ENCODE measurements at places on chromosomes 1 and 21.
A peak's percentile ranks its signal among the peaks of the same experiment; 100 is the strongest.

DNA sequence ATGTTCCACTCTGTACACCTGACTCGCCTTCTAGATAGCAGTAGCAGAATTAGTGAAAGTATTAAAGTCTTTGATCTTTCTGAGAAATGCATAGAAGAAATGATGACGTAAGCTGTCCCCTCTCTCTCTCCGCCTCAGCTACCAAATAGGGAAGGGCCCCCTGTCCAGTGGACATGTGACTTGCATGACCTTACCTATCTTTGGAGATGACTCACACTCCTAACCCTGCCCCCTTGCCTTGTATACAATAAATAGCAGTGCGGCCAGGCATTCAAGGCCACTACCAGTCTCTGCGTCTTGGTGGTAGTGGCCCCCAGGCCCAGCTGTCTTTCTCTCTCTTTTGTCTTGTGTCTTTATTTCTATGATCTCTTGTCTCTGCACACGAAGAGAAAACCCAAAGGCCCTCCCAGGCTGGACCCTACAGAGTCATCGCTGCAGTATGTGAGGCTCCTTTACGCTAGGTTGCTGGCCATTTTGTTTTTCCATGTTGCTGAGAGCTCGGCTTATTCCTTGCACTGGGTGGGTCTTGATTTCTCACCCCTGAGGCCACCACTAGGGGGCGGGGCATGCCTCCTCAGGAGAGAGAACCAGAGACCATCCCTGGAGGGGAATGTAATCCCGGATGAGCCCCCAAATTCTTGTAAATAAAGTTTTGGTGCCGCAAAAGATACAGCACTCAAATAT, 16.0 kb upstream of the ZBTB8B start:
- no peak for DNase-seq

- DNase-seq, result no peak
These were observed 119.8 kb upstream of the PTGFR start for GRCh38 chr1:78370779-78371482.

DNA sequence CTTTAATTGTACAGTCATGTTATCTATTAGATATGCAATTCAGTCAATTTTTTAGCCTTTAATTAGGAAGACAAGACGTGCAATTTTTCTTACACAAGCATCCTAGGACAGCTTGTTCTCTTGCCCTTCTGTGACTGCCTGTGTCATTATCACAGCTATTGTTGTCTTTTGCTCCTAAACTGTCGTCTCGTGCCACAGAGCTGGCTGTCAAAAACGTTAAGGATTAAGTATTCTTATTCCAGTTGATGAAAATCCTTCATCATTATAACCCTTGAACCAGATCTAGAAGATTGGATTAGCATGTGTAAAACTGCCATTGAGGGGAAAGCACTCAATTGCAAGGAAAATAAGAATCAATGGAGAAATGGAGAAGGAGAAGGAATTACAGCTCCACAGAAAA, 43.8 kb upstream of the AIM2 start:
- DNase-seq, result no peak

DNA sequence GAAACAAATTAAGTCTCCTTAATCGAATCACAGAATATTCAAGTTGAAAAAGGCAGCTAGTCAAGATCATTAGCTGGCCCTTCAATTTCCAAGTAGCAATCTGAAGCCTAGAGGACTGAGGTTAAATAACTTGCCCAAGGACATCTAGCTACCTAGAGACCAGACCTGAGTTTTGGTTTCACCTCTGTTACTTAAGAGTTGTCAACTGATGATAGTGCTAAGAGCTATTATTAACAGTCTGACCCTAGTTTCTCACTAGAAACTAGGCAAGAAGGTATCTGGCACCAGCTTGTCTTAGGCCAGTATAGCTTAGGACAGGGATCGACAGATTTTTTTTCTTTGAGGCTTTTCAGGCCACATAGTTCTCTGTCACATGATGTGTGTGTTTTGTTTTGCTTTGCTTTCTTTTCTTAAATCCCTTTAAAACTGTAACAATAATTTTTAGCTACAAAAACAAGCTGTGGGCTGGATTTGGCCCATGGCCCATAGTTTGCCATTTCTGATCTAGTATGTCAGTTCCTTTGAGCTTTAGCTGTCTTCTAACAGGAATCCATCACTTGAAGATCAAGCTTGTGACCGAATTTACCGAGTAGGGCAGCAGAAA, 23.2 kb downstream of the TRIM45 start:
- no peak for DNase-seq

DNA sequence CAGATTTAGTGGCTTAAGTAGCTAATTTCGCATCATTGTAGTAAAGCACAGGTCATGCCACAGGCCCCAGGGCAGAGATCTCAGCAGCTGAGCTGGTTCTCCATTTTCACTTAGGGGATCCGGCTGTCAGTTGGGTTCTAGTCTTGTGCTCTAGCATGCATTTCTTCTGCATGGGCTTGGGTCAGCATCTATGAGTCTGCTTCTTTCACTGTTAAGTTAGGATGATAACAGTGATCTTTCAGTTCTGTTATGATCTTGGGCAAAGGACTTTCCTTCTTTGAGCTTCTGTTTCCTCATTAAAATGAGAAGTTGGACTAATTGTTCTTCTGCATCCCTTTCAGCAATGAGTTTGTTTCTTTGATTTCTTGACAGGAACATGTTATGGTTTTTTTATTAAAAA, 123.6 kb upstream of the DNAH14 start:
- DNase-seq, result no peak

GRCh38 chr1:15187175-15188129, 33.9 kb downstream of the TMEM51 start:
- no peak for DNase-seq

- no peak for DNase-seq
These were observed 39.8 kb upstream of the TNR start for GRCh38 chr1:175783126-175783722.

DNA sequence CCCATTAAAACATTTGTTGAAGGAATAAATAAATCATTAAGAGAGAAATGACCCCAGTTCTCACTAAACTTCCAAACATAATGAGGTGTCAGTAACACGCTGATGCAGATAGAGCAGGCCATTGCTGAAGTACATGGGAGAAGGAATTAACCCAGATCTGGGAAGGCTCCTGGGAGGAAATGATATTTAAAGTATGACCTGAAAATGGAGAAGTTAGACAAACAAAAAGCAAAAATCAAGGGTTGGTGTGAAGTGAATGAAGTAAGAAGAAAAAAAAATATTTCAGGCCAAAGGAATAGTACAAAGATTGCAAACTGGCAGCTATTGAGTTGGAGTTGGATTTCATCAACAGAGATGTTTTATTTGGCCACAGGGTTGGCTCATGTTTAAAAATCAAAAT, 71.4 kb downstream of the RGS2 start:
- DNase-seq, result no peak

DNA sequence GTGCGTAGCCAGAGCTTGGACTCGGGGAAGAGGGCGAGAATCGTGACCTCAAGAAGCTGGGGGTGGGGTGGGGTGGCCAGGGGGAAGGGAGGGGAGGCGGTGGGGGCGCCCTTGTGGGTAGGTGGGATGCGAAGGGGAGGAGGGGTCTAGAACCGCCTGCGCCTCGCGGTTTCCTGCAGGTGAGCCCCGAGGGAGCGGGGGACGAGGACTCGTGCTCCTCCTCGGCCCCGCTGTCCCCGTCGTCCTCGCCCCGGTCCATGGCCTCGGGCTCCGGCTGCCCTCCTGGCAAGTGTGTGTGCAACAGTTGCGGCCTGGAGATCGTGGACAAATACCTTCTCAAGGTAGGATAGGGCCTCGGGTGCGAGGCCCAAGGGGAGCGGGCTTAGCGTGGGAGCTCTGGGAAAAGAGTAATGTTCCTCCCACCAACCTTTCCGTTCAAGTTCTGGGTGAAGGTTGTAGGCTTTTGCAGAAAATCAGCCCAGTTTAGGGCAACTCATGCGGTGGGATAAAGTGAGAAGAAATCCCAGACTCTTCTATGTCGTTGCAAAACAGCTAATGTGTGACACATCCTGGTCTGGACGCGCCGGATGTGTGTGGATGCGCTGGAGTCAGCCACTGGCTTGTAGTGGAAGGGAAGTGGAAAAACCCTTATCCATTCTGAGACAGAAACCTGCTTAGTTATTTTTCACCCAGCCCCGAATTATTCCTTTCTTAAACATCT, 2.9 kb downstream of the LHX8 start:
- no peak for DNase-seq

DNA sequence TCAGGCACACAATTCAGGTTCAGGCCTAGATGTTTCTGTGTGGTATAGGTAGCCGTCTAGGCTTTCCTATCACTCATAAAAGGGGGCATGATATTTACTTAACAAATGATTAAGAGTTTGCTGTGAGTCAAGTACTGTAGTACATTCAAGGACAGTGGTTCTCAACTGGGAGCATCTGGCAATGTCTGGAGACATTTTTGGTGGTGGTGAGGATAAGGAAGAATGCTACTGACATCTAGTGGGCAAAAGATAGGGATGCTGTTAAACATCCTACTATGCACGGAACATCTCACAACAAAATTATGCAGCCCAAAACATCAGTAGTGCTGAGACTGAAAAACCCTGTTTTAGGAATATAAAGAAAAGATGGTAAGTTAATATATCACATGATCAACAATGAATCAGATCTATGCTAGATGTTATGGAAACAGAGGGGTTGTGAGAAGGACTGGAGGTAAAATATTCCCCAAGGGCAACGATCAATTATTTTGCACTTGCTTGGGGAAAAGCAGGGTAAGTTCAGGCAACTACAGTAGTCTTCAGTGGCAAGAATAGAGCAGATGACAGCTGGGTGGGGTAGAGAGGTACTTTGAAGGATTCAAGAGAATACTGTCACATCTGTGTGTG, 4.9 kb downstream of the DNTTIP2 start:
- no peak for DNase-seq

DNA sequence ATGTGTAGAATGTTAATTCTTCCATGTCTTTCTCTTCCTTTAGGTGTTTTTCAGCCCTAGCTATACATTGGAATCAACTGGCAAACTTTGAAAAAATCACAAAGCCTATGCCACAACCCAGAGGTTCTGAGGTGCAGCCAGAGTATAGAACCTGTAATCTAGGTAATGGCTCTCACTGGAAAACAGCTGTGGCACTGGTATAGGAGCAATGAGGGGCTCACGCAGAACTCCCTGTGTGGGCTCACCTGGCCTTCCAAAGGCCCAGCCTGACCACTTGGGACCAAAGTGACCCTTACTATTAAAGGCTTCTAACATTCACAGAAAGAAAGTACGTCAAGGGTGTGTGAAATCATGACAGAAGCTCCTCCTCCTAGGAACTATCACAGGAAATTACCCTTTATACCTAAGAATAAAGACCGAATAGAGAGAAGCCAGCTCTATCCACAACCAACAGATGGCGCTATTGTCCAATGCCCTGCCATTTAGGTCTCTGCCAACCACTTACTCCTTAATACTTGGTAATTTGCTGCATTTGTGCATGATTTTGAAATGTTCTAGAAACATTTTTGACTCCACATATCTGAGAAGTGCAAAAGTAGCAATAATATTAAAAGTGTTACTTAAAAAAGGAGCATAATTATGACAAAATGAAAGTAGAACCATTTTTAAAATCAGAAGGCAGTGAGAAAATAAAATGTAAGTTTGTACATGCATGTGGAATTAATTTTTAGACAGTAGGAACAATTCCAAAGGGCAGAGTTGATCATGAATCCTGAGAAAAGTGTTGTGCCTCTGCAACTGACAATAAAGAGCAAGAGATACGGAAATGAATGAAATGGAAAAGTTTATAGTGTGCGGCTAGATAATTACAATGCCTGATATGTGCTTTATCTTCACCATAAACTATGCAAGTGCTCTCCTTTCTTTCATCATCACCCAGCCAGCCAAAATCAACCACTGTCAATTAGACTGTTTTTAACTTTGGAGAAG, 93.1 kb upstream of the HAO2 start:
- DNase-seq, result no peak

- DNase-seq, result no peak
These were observed 29.0 kb downstream of the MRPL39 start for GRCh38 chr21:25578056-25578961.

GRCh38 chr1:177119311-177119710, 45.2 kb downstream of the ASTN1 start:
- DNase-seq, result no peak

- DNase-seq, result no peak
These were observed 116.5 kb upstream of the C1orf174 start for GRCh38 chr1:4016351-4017130.

GRCh38 chr1:234827656-234828055, 217.7 kb upstream of the IRF2BP2 start:
- DNase-seq, result no peak

- DNase-seq, result peak; percentile 32
These were observed 470.6 kb downstream of the PTPRU start for GRCh38 chr1:29706936-29707335.

- no peak for DNase-seq
These were observed 104.4 kb upstream of the GNG12 start for GRCh38 chr1:67937651-67938050.

DNA sequence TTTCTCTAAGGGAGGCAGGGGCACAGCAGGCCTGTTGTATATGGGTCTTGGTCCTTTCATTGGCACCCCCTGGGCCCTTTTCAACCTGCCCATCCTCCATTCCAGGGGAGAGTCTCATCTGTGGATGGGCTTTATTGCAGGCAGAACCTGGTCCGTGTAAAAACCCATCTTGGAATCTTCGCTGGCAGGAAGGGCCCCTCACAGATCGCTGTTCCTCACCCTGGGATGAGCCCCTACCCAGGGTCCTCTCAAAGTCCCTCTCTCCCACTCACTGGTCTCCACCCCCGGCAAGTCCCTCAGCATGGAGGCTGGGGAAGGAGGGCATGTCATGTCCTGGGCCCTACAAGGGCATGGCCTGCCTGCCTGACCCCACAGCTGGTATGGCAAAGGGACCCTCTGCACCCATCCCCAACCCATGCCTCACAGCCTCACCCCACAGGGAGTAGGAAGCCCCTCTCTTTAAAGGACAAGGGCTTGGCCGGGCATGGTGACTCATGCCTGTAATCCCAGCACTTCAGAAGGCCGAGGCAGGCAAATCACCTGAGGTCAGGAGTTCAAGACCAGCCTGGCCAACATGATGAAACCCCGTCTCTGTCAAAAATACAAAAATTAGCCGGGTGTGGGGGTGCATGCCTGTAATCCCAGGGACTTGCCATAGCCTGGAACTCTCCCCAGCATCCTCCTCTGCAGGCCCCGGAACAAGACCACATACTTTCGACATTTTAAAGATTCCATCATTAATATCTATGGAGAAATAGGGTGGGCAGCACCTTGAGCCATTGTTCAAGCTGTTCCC, 13.2 kb upstream of the CDA start:
- DNase-seq, result no peak

DNA sequence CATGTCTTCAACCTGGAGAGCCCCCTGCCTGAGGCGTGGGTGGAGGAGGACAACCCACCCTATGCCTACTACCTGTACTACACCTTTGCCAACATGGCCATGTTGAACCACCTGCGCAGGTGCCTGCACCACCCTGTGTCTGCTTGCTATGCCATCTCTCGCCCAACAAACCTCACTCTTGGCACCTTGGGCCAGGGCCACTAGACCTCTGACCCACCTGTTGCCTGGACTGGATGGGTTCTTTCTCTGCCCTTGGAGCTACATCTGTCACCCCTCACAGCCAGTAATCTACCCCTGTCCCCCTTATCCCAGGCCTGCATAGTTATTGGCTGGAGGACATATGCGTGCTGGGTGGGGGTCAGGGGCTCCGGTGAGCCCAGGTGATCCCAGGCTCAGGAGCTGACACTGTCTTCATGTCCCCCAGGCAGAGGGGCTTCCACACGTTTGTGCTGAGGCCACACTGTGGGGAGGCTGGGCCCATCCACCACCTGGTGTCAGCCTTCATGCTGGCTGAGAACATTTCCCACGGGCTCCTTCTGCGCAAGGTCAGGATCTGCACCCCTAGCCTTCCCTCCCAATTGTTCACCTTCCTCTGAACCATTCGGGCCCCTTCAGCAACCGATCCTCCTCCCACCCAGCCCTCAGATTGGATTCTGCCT, 9.9 kb downstream of the AMPD2 start:
- no peak for DNase-seq
